ENCODE measurements at places on chromosomes 6 and 20.

DNA sequence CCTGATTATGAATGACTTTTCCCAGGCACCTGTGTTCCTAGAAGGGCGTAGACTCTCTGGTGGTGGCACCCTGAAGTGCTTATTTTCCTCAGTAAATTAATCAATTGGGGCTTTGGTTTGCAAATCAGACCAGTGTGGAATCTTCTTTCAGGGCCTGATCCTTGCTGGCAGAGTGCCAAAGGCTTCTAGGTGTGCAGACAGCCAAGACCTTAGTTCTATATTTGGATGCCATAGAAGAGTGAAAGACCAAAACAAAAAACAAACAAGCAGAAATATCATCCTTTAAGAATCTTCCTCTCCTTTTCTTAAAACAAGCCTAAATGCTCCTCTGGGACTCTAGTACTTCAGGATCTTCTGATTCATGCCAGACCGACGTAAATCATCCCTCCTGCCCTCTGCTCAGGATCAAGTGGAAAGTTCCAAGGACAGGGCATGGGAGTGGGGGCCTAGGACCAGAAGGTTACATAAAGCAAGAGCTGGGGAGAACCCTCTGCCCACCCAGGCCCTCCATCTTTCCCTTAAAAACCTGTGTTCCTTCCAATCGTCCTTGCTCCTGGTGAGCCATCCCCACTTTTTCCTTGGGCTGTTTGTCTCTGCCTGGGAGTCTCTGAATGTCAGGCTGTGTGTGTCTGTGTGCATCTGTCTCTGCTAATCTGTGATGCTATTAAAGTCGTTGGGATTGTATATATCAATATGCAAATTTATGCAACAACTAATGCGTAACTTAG lies 70.5 kb upstream of the MYLIP start:
- DNase-seq = no peak
- H3K36me3 ChIP-seq = no peaks in the 10 kb centered on the region
- no peak overlapping the region for H3K4me3 ChIP-seq
- H3K27me3 ChIP-seq = no peaks in the 10 kb centered on the region
- H3K27ac ChIP-seq = no peak overlapping the region

DNA sequence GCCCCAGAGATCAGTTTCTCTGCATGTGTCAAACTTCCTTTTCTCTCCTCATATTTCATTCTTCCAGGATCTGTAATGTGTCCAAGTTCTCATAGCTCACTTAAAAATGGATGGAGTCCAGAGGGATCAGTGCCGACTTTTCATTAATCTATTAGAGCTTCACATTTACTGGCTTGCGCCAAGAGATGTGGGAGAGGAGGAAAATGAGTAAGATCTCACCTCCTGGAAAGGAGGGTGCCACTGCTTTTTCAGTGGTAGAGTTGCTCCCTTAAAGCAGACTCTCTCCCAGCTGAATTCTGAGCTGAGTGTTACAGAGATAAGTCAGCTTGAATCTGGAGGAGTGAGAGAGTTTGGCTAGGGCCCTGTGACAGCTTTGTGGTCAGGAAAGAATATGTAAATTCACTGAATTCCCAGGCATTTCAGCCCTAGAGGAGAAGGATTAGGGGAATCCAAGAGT lies 175.9 kb downstream of the SOX4 start:
- DNase-seq = no peak
- H3K4me3 ChIP-seq = peak overlapping the region; percentile 4
- no peaks in the 10 kb centered on the region for H3K36me3 ChIP-seq
- no peaks in the 10 kb centered on the region for H3K27me3 ChIP-seq

DNA sequence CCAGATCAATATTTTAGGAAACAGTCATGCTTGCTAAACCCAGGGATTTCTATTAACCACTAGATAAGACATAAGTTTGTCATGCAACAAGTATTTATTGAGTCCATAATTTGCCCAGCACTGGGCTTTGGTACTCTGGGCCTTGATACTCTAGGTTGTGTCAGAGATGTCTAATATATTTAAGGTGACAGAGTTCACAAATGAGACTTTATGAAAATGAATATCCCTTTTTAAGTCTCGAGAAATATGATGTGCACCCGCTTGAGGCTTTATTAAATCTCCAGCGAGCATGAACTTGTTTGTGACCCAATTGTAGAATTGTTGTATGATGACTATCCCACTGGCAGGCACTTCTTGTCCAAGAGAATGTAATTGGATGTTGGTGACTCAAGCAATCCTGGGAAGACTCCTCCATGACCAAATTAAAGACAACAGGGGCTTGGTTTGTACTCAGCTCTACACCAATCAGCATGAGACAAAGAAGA lies 109.2 kb downstream of the ESR1 start:
- no peaks in the 10 kb centered on the region for H3K4me1 ChIP-seq
- H3K4me3 ChIP-seq = no peak overlapping the region
- no peak for DNase-seq

- no peak overlapping the region for H3K4me3 ChIP-seq
- H3K27ac ChIP-seq = no peak overlapping the region
These were observed 266.0 kb upstream of the CITED2 start for GRCh38 chr6:139640448-139640847.

DNA sequence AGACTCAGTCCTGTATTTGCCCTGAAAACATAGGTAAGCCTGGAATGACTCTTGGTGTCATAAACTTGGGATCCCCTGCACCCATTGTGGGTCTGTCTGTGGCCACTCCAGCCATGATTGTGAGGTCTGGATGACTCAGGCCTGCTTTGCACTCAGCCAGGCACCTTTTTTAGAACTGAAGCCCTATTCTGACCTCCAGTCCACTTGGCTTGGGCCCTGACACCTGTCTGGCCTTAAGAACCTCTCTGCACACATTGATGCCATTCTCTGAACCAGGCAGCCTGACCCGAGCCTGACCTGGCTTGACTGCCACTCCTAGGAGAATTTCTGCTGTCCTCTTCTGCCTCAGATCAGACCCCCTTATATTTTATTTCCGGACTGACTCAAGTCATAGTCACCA lies 383.7 kb downstream of the MAFB start:
- H3K4me1 ChIP-seq = no peaks in the 10 kb centered on the region
- H3K36me3 ChIP-seq = no peaks in the 10 kb centered on the region
- DNase-seq = no peak
- no peak overlapping the region for H3K4me3 ChIP-seq
- no peak overlapping the region for H3K27ac ChIP-seq

GRCh38 chr6:35484921-35485392 lies 11.9 kb downstream of the TEAD3 start:
- no peaks in the 10 kb centered on the region for H3K27me3 ChIP-seq
- peaks cover 51% of the 10 kb centered on the region for H3K4me1 ChIP-seq
- DNase-seq = no peak
- no peak overlapping the region for H3K4me3 ChIP-seq

DNA sequence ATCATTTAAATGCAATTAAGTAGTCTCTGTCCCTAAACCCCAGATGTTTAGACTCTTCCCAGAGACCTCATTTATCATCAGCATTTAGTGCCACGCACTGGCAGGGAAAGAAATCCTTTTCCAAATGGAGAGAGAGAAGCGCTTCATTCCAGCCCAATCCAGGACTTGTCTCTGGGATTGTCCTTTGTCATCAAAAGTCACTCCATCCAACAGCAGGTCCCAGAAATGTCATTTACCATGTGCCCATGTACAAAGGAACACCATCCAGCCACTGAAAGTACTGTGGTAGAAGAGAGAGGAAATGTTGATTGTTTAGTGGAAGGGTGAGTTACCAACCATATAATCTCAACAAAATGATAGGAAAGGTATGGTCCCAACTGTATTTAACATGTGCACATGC lies 66.9 kb upstream of the SMIM28 start:
- H3K4me3 ChIP-seq = no peak overlapping the region
- no peak for DNase-seq
- no peaks in the 10 kb centered on the region for H3K36me3 ChIP-seq
- no peak overlapping the region for H3K27ac ChIP-seq
- H3K4me1 ChIP-seq = no peaks in the 10 kb centered on the region

GRCh38 chr6:111958534-111958933 lies 85.3 kb upstream of the FYN start:
- H3K4me1 ChIP-seq = no peaks in the 10 kb centered on the region
- no peaks in the 10 kb centered on the region for H3K36me3 ChIP-seq
- H3K27ac ChIP-seq = no peak overlapping the region
- DNase-seq = no peak
- no peak overlapping the region for H3K4me3 ChIP-seq

GRCh38 chr6:35280903-35281302 lies 16.7 kb upstream of the DEF6 start:
- no peak for DNase-seq
- H3K27ac ChIP-seq = no peak overlapping the region
- H3K36me3 ChIP-seq = peaks cover 49% of the 10 kb centered on the region
- peaks cover 3% of the 10 kb centered on the region for H3K4me1 ChIP-seq
- no peaks in the 10 kb centered on the region for H3K27me3 ChIP-seq

- DNase-seq = no peak
- H3K4me3 ChIP-seq = no peak overlapping the region
- no peak overlapping the region for H3K27ac ChIP-seq
- no peaks in the 10 kb centered on the region for H3K36me3 ChIP-seq
- peaks cover 11% of the 10 kb centered on the region for H3K4me1 ChIP-seq
These were observed 19.9 kb downstream of the CAP2 start for GRCh38 chr6:17413313-17413750.

DNA sequence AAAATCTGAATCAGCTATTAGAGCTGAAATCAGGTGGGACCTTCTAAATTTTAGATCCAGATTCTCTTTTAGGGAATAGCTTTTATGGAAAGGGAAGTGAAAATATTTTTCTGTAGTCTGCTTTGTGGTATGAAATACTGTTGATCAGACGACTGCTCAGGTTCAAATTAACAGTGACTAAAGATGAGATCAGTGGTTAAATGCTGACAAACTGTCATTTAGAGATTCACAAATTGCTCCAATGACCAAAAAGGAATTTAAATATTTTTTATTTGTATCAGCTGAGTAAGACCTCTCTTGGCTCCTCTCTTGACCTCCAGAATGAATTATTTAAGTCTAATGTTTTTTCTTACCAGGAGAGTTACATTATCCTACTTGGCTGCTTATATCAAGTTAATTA lies 77.3 kb downstream of the KCNQ5 start:
- no peak overlapping the region for H3K4me3 ChIP-seq
- no peaks in the 10 kb centered on the region for H3K27me3 ChIP-seq
- no peak overlapping the region for H3K27ac ChIP-seq

DNA sequence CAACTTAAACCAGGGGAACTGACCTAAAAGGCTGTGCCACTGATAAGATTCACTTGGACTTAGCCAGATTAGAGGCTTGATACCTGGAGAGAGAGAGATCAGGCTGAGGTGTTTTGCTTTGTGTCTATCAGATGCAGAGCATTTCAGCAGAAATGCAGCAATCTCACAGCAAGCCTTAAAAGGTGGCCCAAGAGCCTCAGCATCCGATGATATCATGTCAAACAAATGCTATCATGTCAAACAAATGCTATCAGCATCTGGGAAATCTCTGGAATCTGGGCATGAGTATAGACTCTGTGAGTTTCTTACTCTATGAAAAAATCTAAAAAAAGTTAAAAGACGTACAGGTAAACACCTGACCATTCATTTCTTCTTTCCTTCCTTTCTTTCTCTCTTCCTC lies 718.9 kb downstream of the EYS start:
- H3K27ac ChIP-seq = no peak overlapping the region
- no peaks in the 10 kb centered on the region for H3K36me3 ChIP-seq
- no peak for DNase-seq

DNA sequence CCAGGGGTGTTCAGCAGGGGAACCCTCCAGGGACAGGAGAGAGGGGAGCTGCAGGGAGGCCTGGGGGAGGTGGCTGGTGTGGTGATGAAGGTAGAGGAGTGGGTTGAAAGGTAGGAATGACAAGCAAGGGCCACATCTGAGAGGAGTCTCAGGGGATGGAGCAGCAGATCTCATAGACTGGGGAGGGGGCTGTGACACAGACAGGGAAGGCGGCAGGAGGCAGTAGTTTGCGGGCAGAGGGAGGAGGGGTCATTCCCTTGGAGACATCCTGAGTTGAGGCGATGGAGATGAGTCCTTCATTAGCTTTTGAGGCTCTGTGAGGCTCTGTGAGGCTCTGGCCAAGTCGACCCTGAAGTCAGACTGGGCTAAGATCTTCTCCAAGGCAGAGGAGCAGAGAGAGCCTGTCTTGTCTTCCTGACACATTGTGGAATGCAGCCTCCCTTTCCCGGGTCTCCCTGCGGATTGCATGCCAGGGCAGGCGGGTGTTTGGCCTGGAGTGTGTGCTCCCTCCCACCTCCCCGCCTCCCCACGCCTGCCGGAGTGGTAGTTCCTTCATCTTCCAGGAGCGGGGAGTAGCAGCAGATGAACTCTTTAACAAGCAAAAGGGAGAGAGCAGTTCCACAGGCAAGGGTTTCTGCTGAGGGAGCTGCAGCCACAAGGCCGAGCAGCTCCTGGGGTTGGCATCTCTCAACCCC lies 34.3 kb upstream of the MLN start:
- no peak overlapping the region for H3K27ac ChIP-seq
- DNase-seq = no peak
- no peaks in the 10 kb centered on the region for H3K4me1 ChIP-seq
- H3K36me3 ChIP-seq = no peaks in the 10 kb centered on the region
- H3K27me3 ChIP-seq = no peaks in the 10 kb centered on the region

GRCh38 chr6:70385901-70386300 lies 27.4 kb upstream of the FAM135A start:
- H3K27ac ChIP-seq = no peak overlapping the region
- no peaks in the 10 kb centered on the region for H3K36me3 ChIP-seq
- H3K4me3 ChIP-seq = no peak overlapping the region

DNA sequence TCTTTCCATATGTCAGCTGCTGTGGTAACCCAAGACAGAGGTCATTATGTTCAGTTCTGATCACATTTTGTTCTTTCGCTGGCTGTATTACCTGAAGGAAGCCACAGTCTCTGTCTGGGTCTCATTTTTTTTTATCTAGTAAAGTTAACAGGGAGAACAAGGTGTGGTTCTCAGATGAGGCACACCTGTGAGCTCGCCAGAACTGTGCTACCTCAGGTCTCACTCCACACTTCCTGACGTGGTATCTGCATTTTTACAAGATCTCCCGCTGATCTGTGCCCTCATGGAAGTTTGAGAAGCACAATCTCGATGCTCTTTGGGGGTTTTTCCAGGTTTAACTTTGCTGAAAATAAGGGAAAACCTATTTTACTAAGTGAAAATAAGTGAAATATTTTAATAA lies 169.5 kb upstream of the CENPW start:
- no peak overlapping the region for H3K4me3 ChIP-seq
- no peaks in the 10 kb centered on the region for H3K36me3 ChIP-seq
- no peaks in the 10 kb centered on the region for H3K4me1 ChIP-seq
- H3K27ac ChIP-seq = no peak overlapping the region
- DNase-seq = no peak
